ENCODE measurements at places on chromosomes 3 and 15.

- no peak for DNase-seq
Measured at GRCh38 chr3:13277860-13278531, 142.1 kb downstream of the NUP210 start.

GRCh38 chr3:78255403-78255802, 1215.5 kb downstream of the ROBO2 start:
- DNase-seq = no peak

- DNase-seq = no peak
Measured at GRCh38 chr15:95326431-95327182, 1003.9 kb upstream of the NR2F2 start.

DNA sequence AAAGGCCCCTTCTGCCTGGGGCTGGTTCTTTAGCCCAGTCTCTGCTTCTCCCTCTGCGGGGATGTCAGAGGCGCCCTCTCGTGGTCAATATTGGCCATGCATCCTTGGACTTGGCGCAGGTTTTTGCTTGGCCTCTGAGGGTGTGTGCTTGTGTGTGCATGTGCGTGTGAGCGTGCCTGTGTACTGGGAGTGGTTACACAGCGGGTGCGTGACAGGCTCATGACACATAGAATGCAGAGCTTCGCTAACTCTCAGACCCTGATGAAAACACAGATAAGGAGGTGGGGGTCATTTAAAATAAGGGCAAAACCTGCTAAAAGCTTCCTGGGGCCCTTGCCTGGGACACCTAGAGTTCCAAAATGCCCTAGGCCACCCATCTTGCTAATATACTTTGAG, 160.9 kb downstream of the SMAD6 start:
- peak; percentile 82 for DNase-seq

DNA sequence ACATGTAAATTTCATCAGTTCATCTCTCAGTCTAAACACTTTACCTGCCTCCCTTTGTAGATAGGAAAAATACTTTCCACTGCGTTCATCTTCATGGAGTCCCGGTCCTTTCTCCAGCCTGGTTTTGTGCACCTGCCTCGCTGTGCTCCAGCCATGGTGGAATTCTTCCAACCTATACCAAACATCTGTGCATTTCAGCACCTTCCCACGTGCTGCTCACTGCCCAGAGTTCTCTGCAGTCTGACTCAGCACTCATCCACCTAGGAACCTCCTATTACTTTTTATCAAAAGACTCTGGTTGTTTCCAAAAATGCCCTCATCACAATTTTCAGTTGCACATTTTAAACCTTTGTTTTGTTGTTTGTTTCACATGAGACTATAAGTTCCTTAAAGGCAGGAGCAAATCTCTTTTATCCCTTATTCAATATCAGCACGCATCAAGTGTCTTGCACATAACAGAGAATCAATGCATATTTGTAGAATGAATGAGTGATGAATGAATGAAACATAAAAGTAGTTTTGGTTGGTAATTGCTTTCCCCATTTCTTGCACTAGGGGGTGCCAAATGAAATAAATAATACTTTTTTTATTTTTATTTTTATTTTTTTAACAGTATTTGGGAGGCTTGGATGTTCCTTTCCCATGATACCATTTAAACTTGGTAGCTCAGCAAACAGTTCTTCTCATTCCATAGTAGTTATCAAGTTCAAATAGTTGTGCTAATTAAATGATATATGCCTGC, 30.2 kb upstream of the ADAMTS9 start:
- no peak for DNase-seq

DNA sequence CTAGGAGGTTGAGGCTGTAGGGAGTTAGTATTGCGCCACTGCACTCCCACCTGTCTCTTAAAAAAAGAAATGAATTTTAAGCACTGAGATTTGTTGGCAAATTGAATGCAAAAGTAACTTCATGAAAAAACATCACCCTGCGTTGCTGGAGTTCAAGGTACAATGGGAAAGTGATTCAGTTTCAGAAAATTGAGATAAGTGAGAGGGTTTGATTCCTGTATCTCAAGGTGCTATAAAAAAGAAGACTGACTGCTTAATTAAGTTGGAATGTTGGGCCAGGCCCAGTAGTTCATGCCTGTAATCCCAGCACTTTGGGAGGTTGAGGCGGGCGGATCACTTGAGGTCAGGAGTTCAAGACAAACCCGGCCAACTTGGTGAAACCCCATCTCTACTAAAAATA, 39.1 kb downstream of the IQGAP1 start:
- DNase-seq = no peak

DNA sequence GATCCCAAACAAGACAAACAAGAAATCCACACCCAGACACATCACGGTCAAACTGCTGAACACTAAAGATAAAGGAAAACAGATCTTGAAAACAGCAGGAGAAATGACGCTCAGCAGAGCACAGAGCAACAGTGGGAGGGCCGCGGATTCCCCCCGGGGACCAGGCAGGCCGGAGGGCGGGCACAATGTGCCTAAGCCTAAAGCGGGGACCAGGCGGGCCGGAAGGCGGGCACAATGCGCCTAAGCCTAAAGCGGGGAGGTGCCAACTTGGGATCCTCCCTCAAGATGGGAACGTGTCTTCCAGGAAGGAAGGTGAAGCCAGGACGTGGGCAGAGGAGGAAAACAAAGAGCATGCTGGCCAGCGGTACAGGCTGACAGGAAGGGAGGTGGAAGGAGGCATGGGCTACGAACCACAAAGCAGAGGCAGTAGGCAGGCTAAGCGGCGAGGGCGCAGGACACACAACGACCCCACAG, 31.1 kb downstream of the CYFIP1 start:
- no peak for DNase-seq

- no peak for DNase-seq
Measured at GRCh38 chr3:129574206-129574605, 31.2 kb downstream of the H1-8 start.

All from LoVo (cell line).